ENCODE measurements at places on chromosomes 3 and 15.

DNA sequence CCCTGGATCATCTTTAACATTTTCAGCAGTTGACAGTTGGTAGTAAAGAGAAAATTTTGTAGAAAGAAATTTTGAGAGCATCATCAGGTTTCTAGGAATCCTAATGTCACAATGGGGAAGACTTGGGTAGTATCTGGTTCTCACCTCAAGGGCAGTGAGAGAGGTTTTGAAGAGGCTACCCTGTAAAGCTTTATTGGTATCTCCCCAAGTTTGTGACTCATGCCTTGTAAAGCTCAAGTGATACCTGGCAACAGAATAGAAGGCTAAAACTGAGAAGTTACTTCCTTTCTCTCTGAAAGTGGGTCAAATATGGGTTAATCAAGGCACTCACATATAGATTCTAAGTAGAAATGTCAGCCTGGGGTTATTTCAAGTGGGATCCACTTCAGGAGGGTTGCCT, 196.4 kb downstream of the SUCNR1 start:
- DNase-seq: no peak

- no peak for DNase-seq
Observed at GRCh38 chr3:23949784-23950183, 4.7 kb downstream of the NR1D2 start.

GRCh38 chr3:153599685-153600084, 437.7 kb downstream of the RAP2B start:
- DNase-seq: no peak

DNA sequence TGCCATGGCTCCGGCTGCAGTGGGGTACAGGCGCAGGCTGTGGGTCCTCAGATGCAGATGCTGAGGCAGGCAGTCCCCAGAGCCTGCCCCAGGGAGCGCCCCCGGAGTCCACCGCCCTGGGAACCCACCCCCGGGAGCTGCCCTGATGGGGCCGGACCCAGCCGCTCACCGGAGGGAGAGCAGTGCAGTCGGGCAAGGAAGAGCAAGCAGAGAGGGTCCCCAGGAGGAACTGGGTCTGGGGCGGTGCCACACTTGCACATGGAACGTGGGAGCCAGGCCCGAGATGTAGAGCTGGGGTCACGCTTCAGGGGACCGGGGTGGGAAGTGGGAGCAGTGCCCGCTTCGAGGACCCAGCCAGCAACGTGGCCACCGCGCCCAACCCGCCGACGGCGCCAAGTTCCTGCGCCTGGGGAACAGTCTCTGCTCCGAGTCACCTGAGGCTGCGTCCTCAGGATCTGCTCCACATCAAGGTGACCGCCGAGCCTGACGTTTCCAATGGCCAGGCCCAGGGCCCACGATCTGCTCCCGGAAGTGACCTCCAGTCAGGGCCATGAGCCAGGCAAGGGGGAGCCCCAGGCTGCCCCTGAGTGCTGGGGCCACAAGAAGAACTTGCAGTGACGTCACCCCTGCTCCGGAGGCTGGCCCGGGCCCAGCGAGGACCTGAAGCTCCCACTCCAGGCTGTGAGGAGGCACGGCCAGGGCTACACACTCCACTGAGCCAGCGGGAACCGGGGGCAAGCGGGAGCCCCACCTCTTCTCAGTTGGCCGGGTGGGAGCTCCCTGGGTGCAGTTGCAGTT, 27.0 kb upstream of the TFG start:
- no peak for DNase-seq

GRCh38 chr3:62255758-62256157, 117.6 kb downstream of the FEZF2 start:
- DNase-seq: no peak

DNA sequence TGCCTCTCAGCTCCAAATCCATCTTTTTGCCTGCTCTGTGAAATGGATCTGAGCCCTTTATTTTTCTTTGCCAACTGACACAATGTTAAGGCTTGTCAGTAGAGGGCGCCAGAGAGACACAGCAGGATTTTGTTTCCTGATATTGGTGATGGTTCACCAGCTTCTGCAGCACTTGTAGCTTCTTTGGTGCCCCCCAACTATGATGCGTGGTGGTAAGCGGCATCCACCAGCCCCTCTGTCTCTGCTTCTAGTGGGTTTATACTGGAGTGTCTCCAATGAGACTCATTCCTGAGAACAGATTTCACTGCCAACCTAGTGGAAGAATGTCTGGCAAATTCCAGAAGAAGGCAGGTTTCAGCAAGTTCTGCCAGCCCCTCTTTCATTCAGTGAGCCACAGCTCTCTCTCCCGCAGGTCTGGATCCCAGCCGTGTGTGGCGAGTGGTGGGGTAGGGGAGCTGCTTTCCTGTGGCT, 471.9 kb upstream of the FRG2C start:
- peak; percentile 26 for DNase-seq

- DNase-seq: no peak
Observed at GRCh38 chr3:30282154-30282696, 324.2 kb upstream of the TGFBR2 start.

- DNase-seq: no peak
Observed at GRCh38 chr3:140617135-140617534, 60.7 kb upstream of the TRIM42 start.

DNA sequence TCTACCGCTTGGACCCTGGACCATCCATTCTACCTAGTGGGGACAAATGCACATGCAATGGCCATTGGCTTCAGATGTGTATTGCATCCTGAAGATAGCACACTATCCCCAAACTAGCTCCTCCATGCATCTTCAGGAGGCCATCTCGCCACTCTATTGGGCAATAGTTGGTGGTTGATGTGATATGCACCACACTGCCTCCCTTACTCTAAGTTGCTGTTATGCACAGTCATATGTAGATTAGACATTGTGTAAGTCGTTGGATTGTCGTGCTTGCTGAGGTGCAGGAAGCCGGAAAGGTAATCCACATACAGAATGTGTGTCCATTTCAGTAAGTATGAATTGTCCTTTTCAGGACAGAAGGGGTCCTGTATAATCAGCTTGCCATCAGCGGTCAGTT, 26.7 kb upstream of the PLA2G4D start:
- DNase-seq: no peak

DNA sequence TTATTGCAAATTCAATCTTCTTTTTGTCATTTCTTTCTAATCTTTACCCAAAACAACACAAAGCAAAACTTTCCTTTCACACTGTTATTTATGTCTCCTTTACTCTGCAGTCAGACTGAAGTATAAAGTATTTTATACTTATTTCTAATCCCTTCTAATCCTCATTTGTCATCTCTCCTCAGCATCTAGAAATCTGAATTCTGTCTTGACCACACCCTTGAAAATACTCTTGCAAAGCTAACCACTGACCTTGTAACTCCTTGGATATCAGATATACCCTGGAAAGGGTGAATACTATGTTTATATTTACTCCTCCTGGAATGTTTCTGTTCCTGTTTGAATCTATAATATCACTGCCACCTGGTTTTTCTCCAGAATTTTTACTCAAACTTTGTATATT, 481.1 kb downstream of the ZNF385D start:
- DNase-seq: no peak

DNA sequence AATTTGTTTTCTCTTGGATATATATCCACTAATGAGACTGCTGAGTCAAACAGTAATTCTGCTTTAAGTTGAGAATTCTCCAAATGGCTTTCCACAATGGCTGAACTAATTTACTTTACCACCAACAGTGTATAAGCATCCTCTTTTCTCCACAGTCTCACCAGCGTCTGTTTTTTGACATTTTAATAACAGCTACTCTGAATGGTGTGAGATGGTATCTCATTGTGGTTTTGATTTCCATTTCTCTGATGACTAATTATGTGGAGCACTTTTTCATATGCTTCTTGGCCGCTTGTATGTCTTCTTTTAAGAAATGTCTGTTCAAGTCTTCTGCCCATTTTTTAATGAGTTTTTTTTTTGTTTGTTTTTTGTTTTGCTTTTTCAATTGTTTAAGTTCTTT, 206.2 kb downstream of the CTNNB1 start:
- no peak for DNase-seq

DNA sequence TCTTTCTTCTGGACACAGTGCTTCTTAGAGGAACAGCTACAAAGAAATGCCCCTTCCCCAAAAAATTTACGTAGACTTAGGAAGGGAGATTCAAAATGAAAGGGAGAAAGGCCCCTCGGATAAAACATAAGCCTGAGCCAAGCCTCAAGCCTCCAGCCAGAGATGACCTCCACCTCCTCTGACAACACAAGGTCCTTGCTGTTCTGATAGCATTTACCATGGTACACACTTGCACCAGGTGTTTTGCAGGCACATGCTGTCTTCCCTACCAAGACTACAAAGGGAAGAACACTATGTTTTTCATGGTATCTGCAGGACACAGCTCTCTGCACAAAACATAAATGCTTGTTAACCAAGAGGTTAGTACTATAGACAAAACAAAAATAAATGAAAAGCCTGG, 27.8 kb downstream of the RYK start:
- no peak for DNase-seq

DNA sequence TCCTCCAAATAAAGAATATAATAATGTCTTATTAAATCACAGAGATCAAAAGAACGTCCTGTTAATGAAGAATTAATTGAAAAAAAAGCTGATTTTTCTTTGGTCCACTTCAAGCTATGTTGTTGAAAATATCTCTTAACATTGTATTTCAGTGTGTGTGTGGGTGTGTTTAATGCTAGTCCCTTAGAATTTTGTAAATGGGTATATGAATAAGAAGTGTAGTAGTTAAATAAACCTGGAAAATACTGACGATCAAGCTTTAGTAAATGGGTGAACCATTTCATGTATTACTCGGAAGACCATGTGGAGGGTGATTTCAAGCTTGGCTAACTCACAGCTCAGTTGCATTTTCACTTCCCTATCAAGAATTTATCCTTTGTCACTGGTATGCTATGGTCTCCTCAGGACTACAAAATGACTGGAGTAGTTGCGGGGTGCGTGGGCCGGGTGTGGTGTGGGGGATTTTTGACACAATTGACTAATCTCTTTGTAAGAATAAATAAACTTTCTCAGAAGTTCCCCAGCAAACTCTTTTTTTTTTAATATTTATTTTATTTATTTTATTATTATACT, 586.4 kb downstream of the GRM7 start:
- DNase-seq: no peak

- no peak for DNase-seq
Observed at GRCh38 chr3:98513091-98513511, 9.6 kb downstream of the CLDND1 start.

Data from naive thymus-derived CD8-positive, alpha-beta T cell (primary cell).